A549 treated with CORT108297 at 1 μM for 4 hours (cell line): ENCODE measurements at places on chromosomes 1 and 21. TPM values are rescaled to one million over a fixed set of nuclear protein-coding genes. Genes with fewer than 3 reads are reported as not detected.

Gene GPR153
- total RNA-seq, result 0.76 to 1.5 TPM (median 1.4 TPM) in 5 replicates

Gene ESPN
- 0.27 to 0.89 TPM (median 0.61 TPM) in 5 replicates for total RNA-seq

Gene ANKRD34A
- total RNA-seq, result 0.10 to 0.23 TPM (median 0.16 TPM) in 5 replicates

Gene SMPDL3B
- total RNA-seq, result 0.88 to 1.4 TPM (median 1.1 TPM) in 5 replicates

Gene LRRC8B
- 3.9 to 6.2 TPM (median 4.6 TPM) in 5 replicates for total RNA-seq
